ENCODE measurements at places on chromosomes 5 and 9.

DNA sequence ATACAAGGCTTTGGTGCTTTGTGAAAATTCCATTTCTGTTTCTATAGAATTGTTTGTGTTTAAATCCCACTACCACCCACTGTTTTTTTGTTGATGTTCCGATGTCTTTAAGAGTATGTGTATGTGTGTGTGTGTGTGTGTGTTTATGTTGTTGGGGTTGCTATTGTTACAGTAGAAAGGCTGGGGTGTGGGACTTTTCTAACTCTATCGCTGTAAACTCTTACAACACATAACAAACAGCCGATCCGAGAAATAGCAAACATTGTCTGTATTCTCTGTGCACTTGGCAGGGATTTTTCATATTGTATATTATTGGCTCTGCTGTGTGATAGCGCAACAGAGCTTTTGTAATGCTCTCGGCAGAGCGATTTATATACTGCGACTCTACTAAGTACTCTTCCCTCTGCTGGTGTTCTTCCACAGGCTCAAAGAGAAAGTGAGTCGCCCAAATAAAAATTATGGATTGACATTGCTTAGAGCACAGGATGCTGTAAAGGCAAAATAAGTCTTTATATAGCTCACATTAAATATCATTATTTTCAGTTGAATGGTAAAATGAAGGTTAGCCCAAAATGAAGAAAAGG lies 492.2 kb upstream of the ARRDC3 start:
- no peak for DNase-seq

GRCh38 chr5:14753292-14753691 lies 88.8 kb downstream of the OTULIN start:
- peak; percentile 15 for DNase-seq

DNA sequence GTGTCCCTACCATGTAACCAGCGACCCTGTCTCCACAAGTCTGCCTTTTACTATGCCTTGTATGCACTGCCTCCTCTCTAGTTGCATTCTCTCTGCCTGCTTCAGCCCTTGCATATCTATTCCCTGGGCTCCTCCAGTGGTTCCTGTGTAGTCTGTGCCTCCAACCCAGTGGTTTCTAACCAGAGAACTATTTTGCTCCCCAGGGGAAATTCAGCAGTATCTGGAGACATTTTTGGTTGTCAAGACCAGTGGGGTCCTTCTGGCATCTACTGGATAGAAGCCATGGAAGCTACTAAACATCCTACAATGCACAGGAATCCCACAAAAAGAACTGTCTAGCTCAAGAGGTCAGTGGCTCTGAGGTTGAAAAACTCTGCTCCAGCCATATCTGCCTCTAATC lies 224.1 kb upstream of the RASEF start:
- DNase-seq: no peak

GRCh38 chr9:22307013-22307711 lies 139.5 kb upstream of the DMRTA1 start:
- DNase-seq: peak; percentile 9

DNA sequence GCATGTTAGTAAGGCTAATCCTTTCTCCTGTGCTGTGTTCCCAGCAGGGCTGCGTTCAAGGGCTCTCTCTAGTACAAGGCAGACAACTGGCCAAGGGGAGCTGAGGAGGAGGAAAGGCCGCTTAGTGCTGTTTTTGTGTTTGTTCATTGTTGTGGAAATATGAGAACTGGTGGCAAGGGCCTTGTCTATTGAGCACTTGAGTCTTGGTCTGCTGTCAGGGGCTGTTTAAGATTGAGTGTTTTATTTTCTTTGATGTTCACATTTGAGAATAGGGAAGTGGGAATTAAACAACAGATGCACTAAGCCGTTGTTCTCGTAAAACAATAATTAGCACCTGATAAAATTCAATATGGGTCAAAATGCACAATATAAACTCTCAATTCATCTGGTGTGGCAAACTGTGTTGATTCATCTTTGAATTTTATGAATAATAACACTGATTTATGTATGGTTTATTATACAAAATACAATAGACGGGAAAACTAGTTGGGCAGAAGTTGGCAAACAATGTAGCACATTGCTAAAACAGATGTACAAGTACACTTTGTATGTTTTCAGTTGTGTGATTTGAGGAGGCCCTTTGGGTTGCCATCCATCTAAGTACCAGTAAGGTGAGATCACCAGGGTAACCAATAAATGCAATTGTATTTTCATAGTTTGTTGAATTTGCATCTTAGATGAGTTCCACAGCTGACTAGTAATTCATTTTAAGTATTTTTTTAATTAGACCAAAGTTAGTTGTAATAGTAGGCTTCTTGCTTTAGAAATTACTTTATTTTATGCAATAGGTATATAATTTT lies 97.6 kb upstream of the GRHPR start:
- DNase-seq: no peak

DNA sequence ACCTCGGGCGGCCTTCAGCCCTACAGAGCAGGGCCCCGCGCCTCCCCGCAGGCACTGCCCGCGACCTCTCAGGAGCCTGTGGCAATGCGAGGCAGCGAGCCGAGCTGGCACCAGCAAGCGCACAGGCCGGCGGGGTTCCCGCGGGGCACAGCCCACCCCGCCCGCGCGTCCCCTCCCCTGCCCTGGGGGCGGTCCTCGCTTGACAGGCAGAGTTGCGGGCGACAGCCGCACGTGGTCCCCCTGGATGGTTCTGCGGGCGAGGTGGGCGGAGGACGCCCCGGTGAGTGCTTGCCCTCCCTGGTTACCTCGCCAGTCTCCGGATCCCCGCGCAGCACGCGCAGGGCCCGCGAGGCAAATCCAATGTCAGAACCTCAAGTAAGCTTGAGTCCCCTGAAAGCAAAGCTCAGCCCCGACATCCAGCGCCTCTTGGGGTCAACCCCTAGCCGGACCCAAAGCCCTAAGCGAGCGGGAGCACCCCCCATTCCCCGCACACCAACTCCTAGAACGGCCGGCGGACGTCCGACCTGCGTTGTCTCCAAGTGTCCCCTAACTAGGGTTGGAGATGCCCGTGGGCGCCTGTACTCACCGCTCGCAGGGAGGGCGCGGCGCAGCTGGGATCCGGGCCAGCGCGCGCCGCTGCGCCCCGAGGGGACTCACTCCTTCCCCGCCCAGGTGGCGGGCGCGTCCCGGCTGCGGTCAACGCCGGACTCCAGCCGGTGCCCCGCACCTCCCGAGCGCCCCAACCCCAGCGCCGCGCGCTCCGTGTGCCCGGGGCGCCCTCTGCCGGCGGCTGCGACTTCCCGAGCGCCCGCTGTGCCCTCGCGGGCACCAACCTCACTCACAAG lies at the start of gene DRD1:
TSS of gene DRD1 (minus strand) at position 123 of the 845 bp plus-strand sequence. CDS start 1,083 bp downstream, outside the sequence.
- peak; percentile 59 for DNase-seq

GRCh38 chr5:151224372-151224771 lies 480 bp upstream of the CCDC69 start:
- DNase-seq: no peak

DNA sequence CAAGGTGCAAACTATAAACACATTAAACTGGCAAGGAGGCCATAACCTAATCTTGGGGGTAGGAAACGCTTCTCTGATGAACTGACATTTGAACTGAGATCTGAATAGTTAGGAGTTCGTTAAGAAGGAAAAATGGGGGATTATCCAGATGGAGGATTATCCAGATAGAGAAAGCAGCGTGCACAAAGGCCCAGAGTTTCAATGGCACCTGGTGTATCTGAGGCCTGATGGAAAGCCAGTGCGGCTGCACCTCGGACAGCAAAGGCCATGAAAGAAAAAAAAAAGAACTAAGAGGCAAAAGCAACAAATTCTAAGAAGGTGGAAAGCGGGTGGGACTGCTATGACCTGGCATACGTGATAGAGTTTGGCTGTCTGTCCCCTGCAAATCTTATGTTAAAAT lies 13.0 kb upstream of the CTNNAL1 start:
- DNase-seq: no peak

- DNase-seq: no peak
Observed at GRCh38 chr9:99590840-99591239, 230.8 kb upstream of the NR4A3 start.

- DNase-seq: no peak
Observed at GRCh38 chr5:180294913-180295555, 3.2 kb upstream of the MAPK9 start.

DNA sequence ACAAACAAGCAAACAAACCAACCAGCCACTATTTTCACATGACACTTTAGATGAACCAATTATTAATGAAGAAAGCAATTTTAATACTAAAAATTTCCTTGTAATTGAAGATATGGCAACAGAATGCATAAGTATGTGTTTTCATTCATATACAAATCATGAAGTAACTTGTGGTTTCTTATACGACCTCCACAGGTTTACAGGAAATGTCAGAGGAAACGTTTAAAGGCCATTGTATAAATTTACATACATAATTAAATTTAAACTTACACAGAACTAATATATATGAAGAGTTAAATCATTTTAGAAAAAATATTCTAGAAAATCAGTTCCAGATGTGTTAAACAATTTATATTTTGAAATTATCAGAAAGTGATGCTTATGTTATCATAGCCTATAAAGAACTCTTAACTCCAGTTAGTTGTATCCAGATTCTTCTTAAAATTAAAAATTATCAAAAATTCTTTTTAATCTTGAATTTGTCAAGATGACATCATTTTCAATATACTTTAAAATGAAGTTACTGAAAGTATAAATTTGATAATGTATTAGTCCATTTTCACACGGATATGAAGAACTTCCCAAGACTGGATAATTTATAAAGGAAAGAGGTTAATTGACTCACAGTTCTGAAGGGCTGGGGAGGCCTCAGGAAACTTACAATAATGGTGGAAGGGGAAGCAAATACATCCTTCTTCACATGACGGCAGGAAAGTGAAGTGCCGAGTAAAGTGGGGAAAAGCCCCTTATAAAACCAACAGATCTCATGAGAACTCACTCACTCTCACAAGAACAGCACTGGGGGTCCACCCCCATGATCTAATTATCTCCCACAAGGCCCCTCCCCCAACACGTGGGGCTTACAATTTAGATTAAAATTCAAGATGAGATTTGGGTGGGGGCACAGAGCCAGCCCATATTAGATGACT lies 192.0 kb downstream of the PIK3R1 start:
- no peak for DNase-seq

DNA sequence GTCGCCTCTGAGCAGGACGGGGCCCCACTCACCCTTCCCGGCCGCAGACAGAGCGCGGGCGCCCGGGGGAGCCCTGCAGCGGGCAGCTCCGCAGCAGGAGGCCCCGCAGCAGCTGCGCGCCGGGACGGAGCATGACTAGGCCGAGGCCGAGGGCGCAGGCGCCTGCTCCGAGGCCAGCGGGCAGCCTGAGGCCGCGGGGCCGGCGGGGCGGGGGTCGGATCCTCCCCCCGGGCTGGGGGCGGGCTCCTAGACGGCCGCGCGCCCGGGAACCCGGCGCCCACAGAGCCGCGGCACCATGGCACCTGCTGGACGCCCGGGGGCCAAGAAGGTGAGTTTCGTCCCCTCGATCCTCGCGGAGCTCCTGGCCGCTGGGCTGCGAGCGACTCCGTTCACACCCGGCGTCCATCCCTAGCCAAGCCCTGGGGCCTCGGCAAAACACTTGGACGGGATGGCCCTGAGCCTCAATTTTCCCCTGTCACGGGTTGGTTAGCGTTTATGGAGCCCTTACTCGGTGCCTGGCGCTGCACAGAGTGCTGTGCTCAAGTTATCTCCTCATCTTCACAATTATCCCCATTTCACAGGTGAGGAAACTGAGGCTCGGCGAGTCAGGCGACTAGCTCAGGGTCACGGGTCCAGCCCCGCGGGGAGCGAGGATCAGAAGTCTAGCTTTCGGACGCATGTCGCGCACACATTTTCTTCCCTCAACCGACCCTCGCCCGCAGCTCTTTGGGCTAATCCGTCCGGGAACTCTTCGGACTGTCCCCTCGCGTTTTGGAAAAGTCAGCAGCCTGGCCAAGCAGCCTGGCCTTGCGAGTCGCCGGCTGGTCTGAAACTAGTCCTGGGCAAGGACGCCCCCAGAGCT lies at the start of the genes BHMT2 and DMGDH:
TSS of gene BHMT2 (plus strand) at position 280 of the 862 bp plus-strand sequence. CDS start at position 296, 16 bp downstream.
TSS of gene DMGDH (minus strand) at position 187 of the 862 bp plus-strand sequence. CDS start at position 133, 54 bp downstream.
- peak; percentile 55 for DNase-seq

DNA sequence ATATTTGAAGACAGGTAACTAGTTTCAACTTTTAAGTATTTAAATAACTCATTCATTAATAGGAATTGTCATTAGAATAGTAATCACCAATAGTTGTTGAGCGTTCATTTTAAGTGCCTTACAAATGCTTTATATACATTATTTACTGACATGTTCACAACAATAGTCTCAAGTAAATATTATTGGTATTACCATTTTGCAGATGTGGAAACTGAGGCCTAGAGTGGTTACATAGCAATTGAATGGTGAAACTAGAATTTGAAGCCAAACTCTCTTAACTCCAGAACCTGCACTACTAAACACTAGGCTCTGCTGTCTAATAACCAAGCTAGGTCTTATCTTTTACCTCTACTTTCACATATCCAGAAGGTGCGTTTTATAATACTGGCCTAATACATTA lies 4.8 kb upstream of the HSPA9 start:
- DNase-seq: no peak

- no peak for DNase-seq
Observed at GRCh38 chr9:110835404-110835803, 166.8 kb downstream of the MUSK start.

DNA sequence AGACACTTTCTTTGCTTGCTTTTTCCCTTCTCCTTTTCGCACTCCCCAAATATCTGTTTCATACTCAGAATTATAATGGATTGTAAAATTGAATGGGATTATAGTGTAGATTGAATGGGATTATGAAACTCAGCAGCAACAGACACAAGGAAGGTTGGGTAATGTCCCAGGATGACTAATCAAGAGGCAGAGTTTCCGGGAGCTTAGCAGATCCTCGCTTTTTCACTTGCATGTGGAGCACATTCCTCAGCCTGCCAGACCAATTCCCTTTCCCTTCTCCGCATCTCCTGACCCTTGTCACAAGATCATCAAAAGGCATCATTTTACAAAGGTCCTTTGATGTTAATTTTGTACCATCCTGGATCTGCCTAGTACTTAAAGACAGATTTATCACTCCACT lies 55.1 kb upstream of the SLC1A1 start:
- DNase-seq: no peak

GRCh38 chr9:135887021-135887507 lies 20.3 kb downstream of the CAMSAP1 start:
- DNase-seq: no peak

DNA sequence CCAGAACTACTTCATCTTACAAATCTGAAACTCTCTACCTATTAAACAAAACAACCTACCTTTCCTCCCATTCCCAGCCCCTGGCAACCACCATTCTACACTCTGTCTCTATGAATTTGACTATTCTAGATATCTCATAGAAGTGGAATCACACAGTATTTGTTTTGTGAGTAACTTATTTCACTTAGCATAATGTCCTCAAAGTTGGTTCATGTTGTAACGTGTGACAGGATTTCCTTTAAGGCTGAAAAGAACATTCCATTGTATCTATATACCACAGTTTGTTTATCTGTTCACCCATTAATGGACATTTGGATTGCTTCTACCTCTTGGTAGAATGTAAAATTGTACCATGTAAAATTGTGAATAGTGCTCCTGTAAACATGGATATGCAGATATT lies 70.1 kb upstream of the NXNL2 start:
- no peak for DNase-seq

DNA sequence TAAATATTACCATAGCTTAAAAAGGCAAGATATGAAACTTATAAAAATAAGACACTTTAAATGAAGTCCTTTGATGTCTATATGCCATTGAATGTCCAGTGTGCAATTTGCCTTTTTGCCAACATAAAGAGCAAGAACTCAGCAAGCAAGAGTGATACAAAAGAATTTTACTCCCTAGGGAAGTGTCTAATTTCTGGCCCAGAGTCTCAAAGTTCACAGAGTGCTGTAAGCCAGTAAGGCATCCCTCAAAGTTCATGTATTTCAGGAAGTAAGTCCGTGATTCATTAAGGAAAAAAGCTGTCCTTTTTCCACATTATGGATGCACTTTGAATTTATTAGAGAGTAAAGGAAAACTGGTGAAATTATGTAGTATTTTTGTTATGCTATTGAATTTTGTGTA lies 185.2 kb downstream of the CCDC171 start:
- no peak for DNase-seq

- no peak for DNase-seq
Observed at GRCh38 chr9:88680041-88680440, 145.1 kb downstream of the NXNL2 start.
